ENCODE measurements at places on chromosomes 3 and 15.

- DNase-seq, result no peak
Measured at GRCh38 chr15:66770518-66771350, 68.7 kb downstream of the SMAD6 start.

GRCh38 chr3:146093896-146094295 is 67.1 kb downstream of the PLOD2 start:
- DNase-seq, result no peak

DNA sequence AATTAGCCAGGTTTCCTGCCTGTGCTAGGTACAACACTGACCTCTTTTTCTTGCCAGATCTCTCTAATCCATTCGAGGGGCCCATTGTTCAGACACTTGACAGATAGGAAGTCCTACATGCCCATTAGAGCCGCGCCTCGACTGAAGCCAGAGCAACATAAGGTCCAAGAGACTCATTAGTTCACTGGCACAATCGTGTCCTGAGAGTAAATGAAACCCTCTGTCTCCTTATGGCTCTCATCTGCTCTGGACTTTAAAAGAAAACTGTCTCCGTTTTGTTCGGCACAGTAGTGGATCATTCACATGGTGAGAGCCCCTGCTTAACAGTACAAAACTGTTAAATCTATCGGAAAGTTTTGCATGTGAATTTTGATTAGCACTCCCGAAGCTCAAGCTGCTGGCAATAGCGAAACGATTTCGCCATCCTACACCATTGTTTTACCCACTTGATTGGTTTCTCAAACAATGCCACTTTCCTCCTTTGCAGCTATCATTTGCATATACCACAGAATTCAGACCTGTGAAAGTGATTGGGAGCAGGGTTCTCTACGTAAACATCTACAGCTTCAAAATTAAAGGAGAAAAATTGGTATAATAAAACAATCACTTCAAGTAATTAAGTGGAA is 19.0 kb upstream of the C15orf61 start:
- DNase-seq, result no peak

DNA sequence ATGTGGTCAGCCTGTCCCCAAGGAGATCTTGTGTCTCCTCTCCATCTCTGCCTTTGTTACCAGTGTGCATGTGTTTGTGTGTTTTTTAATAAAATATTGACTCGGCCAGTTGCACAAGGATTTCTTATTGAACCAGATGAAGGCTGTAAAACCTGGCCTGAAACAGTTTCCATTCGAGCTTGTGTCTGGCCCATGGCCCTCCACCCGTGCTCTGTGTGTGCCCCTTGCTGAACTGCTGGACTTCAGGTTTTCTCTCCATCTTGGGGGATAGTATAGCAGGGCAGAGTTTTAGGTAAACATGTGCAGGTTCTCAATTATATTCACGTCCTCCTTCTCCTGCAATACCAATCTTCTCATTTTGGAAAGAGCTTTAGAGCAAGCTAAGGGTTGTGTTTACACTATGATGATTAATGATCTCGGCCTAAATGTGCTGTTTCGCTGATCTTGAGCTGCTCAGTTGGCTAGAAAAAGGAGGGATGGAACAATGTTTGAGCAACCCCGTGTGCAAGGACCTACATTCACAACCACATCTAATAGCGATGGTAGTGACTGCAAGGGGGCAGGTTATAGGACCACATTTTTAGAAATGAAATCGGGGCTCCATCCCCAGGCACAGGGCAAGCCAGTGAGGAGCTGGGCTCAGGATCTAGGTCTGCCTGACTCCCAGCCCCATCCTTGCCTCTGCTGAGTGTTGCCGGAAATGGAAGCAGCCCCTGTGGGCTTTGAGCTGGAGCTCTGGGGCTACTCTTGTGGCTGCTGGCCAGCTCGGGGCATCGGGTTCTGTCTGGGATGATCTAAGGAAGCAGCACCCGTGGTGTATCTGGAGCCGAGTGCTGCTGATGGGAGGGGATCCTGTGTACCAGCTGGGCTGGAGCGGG is 47.7 kb downstream of the CMTM6 start:
- no peak for DNase-seq

DNA sequence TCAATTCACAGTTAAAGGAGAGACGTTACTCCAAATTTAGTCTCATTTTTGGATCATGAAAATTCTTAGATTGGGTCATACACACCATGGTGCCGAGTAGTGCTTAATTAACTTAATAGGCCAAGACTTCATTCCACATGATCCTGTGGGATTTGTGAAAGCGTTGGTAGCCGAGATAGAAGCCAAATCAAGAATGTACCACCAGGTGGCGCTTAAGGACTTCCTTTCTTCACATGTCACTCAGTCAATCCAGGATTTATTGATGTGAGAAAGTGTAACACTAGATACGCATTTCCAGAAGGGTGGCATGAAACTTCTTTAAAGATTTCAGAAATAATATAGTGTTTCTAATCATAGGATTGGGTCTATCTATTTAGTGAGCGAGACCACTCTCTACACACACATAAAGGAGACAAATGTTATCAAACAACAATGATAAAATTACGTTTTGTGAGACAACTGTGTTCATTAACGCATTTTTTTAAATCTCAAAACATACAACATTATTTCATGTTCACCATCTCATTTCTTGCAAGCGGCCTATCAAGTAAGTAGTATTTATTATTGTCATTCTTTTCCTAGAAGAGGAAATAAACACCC is 436.1 kb downstream of the CHL1 start:
- DNase-seq, result peak; percentile 44

GRCh38 chr15:73139744-73140553 is 87.7 kb downstream of the NEO1 start:
- no peak for DNase-seq

GRCh38 chr3:115857518-115858136 is 234.3 kb downstream of the GAP43 start:
- no peak for DNase-seq

DNA sequence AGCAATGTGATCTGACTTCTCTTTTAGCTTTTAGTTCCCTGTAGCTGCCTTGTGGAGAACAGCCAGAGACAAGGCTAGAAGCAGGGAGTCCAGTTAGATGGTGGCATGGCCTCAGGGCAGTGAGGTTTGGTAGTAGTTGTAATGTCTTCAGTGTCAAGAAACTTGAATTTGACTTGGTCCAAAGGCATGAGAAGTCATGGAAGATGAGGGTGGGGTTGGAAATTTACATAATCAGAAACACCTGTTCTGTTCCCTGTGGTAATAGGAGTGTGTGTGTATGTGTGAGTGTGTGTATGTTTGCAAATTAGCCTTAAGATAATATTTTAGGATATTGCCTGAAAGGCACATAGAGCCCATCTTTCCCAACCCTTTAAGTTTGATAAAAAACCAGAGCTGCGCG is 55.2 kb upstream of the GCNT3 start:
- no peak for DNase-seq

DNA sequence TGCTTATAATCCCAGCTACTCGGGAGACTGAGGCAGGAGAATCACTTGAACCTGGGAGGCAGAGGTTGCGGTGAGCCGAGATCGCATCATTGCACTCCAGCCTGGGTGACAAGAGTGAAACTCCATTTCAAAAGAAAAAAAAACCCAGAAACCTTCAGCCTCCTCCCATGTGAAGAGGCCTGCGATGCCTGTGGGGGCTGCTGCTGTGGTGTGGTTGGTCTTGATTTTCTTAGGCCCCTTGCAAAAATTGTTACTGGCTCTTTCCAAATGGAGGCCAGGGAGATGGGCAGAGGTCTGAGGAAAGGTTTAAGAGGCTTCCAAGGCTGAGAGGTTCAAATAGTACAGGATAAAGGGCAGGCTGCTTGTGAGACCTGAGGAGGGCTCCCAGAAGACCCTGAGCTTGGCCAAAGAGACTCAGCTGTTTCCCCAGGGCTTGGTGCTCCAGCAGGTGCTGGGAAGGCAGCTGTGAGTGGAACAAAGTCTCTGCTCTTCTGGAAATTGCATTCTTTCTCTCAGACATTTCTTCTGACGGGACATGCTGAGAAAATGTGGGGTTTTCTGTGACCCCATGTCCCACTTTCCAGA is 18.4 kb downstream of the GCSAM start:
- DNase-seq, result no peak
